Peyer's patch (tissue), 4 donors: ENCODE measurements at places on chromosomes 7 and 10.
A peak's percentile ranks its signal among the peaks of the same experiment; 100 is the strongest.

GRCh38 chr10:132627666-132628531 is 90.3 kb downstream of the INPP5A start:
- no peaks in the 10 kb centered on the region for H3K36me3 ChIP-seq
- H3K4me3 ChIP-seq: no peak overlapping the region
- peaks cover 62% of the 10 kb centered on the region for H3K4me1 ChIP-seq
- H3K27me3 ChIP-seq: no peaks in the 10 kb centered on the region
- H3K27ac ChIP-seq: peak overlapping the region; percentile 38
- DNase-seq: peak; percentile 61

GRCh38 chr7:4830176-4830575 is 31.7 kb downstream of the PAPOLB start:
- no peaks in the 10 kb centered on the region for H3K4me1 ChIP-seq
- H3K4me3 ChIP-seq: no peak overlapping the region
- no peaks in the 10 kb centered on the region for H3K27me3 ChIP-seq
- H3K36me3 ChIP-seq: no peaks in the 10 kb centered on the region

- DNase-seq: no peak
- H3K27ac ChIP-seq: no peak overlapping the region
- no peaks in the 10 kb centered on the region for H3K36me3 ChIP-seq
- no peaks in the 10 kb centered on the region for H3K27me3 ChIP-seq
- no peak overlapping the region for H3K4me3 ChIP-seq
Measured at GRCh38 chr10:28431139-28431538, 101.8 kb upstream of the WAC start.

GRCh38 chr7:11620406-11621253 is 211.4 kb downstream of the THSD7A start:
- H3K36me3 ChIP-seq: no peaks in the 10 kb centered on the region
- no peaks in the 10 kb centered on the region for H3K4me1 ChIP-seq
- H3K27ac ChIP-seq: no peak overlapping the region
- H3K4me3 ChIP-seq: no peak overlapping the region
- H3K27me3 ChIP-seq: no peaks in the 10 kb centered on the region

DNA sequence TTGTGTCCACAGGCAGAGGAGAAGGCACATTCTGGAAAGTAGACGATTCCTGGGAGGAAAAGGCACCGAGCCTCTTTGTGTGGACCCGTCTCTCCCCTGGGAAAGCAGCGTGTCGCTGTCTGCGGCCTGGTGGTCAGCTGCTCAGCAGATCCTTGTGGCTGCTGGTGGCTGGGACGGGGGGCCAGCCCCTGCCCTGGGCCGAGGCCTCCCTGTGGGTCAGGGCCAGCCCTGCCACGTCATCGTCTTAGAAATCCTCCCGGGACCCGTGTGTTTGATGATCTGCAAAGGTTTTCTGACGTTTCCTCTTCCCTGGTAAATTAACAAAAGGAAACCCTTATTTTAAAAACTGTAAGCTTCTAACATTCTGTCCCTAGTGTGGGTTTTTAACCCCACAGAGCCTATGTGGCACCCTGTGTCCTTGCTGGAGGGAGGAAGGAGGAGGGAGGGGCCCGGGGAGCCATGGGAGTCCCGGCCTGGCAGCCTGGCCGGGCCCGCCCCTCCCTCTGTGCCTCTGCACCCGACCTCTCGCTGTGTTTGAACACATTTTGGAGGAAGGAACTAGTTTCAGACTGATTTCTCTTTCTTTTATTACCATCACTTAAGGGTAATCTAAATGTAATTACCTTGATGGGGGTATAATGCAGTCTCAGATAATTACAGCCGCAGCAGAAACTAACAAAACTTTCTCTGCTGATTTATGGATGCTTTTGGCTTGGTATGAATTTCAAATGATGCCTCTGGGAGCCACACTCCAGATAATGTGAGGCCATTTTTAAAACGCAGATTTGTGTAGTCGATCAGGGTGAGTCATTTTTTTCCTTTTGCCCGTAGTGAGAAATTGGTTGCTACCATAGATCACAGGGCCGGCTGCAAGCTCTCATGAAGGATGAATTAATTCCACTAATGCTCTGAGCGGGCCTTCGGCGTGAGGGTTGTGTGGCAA is 85.5 kb downstream of the NKX6-2 start:
- DNase-seq: peak; percentile 53
- H3K36me3 ChIP-seq: no peaks in the 10 kb centered on the region
- H3K27ac ChIP-seq: no peak overlapping the region
- no peaks in the 10 kb centered on the region for H3K27me3 ChIP-seq

GRCh38 chr7:73612598-73613269 is 11.6 kb downstream of the MLXIPL start:
- peaks cover 7% of the 10 kb centered on the region for H3K4me1 ChIP-seq
- H3K4me3 ChIP-seq: no peak overlapping the region
- no peaks in the 10 kb centered on the region for H3K36me3 ChIP-seq
- no peaks in the 10 kb centered on the region for H3K27me3 ChIP-seq
- H3K27ac ChIP-seq: peak overlapping the region; percentile 87

DNA sequence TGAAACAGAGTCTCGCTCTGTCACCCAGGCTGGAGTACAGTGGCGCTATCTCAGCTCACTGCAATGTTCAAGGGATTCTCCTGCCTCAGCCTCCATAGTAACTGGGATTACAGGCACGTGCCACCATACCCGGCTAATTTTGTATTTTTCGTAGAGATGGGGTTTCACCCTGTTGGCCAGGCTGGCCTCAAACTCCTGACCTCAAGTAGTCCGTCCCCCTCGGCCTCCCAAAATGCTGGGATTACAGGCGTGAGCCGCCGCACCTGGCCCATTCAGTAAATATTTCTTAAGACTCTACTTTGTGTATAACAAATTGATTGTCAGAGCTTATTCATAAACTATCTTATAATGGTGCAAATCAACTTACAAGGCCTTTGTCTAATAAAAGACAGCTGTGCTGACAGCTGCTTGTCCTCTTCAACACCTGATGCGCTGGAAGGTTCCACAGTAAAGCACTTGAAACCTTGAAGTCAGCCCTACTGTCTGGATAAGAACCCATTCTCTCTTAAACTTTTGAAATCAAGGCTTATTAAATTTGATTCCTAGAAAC is 14.7 kb downstream of the ECHDC3 start:
- no peak for DNase-seq
- no peaks in the 10 kb centered on the region for H3K36me3 ChIP-seq
- H3K4me1 ChIP-seq: peaks cover 13% of the 10 kb centered on the region
- no peak overlapping the region for H3K27ac ChIP-seq

DNA sequence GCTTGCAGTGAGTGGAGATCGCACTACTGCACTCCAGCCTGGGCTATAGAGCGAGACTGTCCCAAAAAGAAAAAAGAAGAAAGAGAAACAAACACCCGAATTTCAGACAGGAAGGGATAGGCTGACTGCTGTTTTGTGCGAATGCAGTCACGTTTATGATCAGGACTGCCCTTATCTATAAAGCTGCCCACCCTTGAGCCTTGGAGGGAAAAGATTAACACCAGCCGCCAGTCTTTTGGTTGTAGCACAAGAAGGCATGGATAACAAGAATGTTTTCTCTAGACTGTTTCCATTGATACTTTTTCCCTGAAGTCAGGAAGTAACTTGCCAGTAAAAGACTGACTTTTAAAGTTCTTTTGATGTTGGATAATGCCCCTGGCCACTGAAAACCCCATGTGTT is 314.0 kb downstream of the BICC1 start:
- no peak overlapping the region for H3K27ac ChIP-seq
- DNase-seq: no peak
- H3K27me3 ChIP-seq: no peaks in the 10 kb centered on the region

GRCh38 chr10:52551046-52551445 is 221.5 kb downstream of the MBL2 start:
- H3K36me3 ChIP-seq: no peaks in the 10 kb centered on the region
- H3K4me3 ChIP-seq: no peak overlapping the region
- H3K27ac ChIP-seq: no peak overlapping the region
- DNase-seq: no peak
- H3K27me3 ChIP-seq: no peaks in the 10 kb centered on the region
- no peaks in the 10 kb centered on the region for H3K4me1 ChIP-seq

- no peak overlapping the region for H3K27ac ChIP-seq
- no peaks in the 10 kb centered on the region for H3K27me3 ChIP-seq
- DNase-seq: no peak
- no peaks in the 10 kb centered on the region for H3K36me3 ChIP-seq
Measured at GRCh38 chr10:124384172-124384571, 34.6 kb downstream of the OAT start.

- no peaks in the 10 kb centered on the region for H3K36me3 ChIP-seq
- no peaks in the 10 kb centered on the region for H3K4me1 ChIP-seq
- H3K4me3 ChIP-seq: no peak overlapping the region
- H3K27me3 ChIP-seq: no peaks in the 10 kb centered on the region
Measured at GRCh38 chr10:95403700-95404461, 113.1 kb upstream of the PDLIM1 start.

DNA sequence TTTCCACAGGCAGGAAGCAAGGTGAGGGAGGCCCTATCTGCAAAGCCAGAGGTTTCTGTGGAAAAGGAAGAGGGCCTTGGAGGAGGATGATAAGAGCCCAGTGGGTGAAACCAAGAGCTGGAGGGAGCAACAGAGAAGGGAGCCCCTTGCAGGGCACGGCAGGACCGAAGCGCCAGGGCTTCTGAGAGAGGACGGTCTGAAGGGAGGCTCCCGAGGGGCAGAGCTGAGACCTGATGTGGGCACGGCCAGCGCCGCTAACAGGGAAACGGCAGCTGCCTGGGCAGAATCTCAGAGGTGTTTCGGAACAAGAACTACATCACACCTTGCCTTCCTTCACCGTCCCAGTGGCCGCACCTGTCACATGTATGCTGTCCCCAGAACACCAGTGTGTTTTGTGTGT is 144.3 kb upstream of the ADARB2 start:
- H3K36me3 ChIP-seq: no peaks in the 10 kb centered on the region
- DNase-seq: no peak
- no peaks in the 10 kb centered on the region for H3K27me3 ChIP-seq
- H3K4me1 ChIP-seq: no peaks in the 10 kb centered on the region

- DNase-seq: no peak
- H3K4me3 ChIP-seq: no peak overlapping the region
- peaks cover 24% of the 10 kb centered on the region for H3K36me3 ChIP-seq
- peak overlapping the region; percentile 73 for H3K27ac ChIP-seq
Measured at GRCh38 chr10:124624895-124625294, 119.3 kb downstream of the FAM53B start.

- DNase-seq: peak; percentile 69
- H3K4me3 ChIP-seq: no peak overlapping the region
- no peak overlapping the region for H3K27ac ChIP-seq
- H3K4me1 ChIP-seq: no peaks in the 10 kb centered on the region
Measured at GRCh38 chr7:117470777-117471176, 9.0 kb upstream of the CFTR start.

- no peaks in the 10 kb centered on the region for H3K27me3 ChIP-seq
- H3K27ac ChIP-seq: no peak overlapping the region
- no peak for DNase-seq
- no peaks in the 10 kb centered on the region for H3K4me1 ChIP-seq
Measured at GRCh38 chr7:50798126-50798525, 15.4 kb upstream of the GRB10 start.

- H3K27me3 ChIP-seq: no peaks in the 10 kb centered on the region
- no peaks in the 10 kb centered on the region for H3K4me1 ChIP-seq
- no peak overlapping the region for H3K4me3 ChIP-seq
- H3K36me3 ChIP-seq: no peaks in the 10 kb centered on the region
Measured at GRCh38 chr7:104156842-104157277, 51.0 kb downstream of the ORC5 start.

DNA sequence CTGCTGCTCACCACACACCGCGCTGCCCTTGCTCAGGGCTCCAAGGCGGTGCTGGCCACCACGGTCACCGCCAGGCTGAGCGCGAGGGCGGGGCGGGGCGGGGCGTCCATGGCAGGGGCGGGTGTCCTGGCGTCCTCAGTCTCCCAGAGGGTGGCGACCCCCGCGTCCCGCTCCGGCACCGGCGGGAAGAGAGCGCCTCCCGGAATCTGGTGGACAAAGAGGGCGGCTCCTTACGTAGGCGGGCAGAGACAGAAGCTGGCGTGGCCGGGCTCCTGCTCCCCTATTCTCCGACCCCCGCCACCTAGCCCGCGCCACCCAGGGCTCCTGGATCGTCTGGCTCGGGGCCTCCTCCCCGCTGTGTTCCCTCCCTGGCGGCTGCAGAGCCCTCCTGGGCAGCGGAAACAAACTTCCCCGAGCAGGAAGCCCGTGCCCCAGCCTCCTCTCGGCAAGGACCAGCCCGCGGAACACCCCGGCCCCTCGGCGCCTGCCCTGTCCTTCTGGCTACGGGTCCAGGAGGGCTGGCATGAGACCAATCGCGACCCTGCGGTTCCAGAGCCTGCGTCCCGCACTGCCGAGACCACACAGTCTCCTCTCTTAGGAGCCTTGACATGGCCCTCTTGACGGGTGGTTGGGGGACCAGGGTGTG is 133.8 kb upstream of the ZNF92 start:
- DNase-seq: no peak
- no peaks in the 10 kb centered on the region for H3K27me3 ChIP-seq
- no peaks in the 10 kb centered on the region for H3K4me1 ChIP-seq
- no peak overlapping the region for H3K27ac ChIP-seq
- H3K36me3 ChIP-seq: no peaks in the 10 kb centered on the region
- peak overlapping the region; percentile 16 for H3K4me3 ChIP-seq

DNA sequence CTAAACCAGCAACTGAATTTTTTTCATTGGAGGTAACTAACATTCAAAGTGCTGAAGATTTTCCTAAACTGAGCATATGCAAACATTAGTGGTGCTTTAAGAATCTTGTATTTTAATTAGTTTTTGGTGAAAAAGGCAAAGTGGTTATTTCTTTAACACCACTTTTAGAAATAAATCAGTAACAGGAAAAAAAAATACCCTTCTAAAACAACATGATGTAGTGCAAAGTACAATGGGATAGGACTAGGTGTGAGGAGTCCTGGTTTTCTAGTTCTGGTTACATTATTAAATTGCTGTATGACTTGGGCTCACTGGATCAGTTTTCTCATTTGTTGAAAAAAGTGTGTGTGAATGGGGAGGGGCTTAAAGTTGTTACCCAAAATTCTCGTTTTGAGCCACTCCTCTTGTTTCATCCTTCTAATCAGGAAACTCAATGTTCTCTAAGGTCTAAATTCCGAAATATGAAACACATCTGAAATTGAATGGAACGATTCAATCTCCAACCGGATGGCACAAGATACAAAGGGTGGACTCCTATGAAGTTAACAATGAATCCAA is 1.8 kb downstream of the WASL start:
- no peaks in the 10 kb centered on the region for H3K4me1 ChIP-seq
- no peak overlapping the region for H3K27ac ChIP-seq
- no peak for DNase-seq
- H3K36me3 ChIP-seq: no peaks in the 10 kb centered on the region
- peak overlapping the region; percentile 87 for H3K4me3 ChIP-seq

GRCh38 chr10:47026301-47027107 is 115.3 kb downstream of the PTPN20 start:
- H3K27ac ChIP-seq: no peak overlapping the region
- H3K27me3 ChIP-seq: no peaks in the 10 kb centered on the region
- H3K4me3 ChIP-seq: no peak overlapping the region
- no peaks in the 10 kb centered on the region for H3K4me1 ChIP-seq
- no peaks in the 10 kb centered on the region for H3K36me3 ChIP-seq

- no peak overlapping the region for H3K4me3 ChIP-seq
- H3K27me3 ChIP-seq: no peaks in the 10 kb centered on the region
- no peak overlapping the region for H3K27ac ChIP-seq
- no peaks in the 10 kb centered on the region for H3K36me3 ChIP-seq
Measured at GRCh38 chr10:121307411-121307980, 290.7 kb downstream of the FGFR2 start.

GRCh38 chr7:16982640-16983350 is 101.0 kb upstream of the AGR3 start:
- no peak overlapping the region for H3K4me3 ChIP-seq
- no peaks in the 10 kb centered on the region for H3K36me3 ChIP-seq
- no peaks in the 10 kb centered on the region for H3K4me1 ChIP-seq
- no peaks in the 10 kb centered on the region for H3K27me3 ChIP-seq
